Stromal cell of bone marrow (primary cell): ENCODE measurements at places on chromosomes 3 and 15.

GRCh38 chr3:117287602-117288001 lies 578.0 kb downstream of the TUSC7 start:
- no peak for DNase-seq

- DNase-seq: no peak
Observed at GRCh38 chr3:170644711-170645110, 58.8 kb upstream of the SLC7A14 start.

- DNase-seq: no peak
Observed at GRCh38 chr15:52784799-52785671, 5.1 kb downstream of the ONECUT1 start.

DNA sequence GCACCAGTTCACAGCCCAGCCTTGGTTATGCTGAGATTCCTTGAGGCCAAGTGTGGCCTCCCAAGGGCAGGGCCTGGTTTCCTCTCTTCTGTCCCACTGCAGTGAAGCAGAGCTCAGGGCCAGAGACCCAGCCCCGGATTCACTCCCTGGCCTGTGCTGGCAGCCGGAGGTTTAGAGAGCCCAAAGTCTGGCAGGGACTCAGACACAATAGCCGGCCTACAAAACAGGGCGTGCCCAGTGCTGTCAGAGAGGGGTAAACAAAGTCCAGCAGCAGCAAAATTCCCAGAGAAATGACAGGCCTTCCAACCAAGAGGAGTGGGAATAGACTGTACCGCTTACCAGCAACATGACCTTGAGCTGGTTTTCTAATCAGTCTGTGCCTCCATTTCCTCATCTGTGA lies 14.0 kb downstream of the VIPR1 start:
- no peak for DNase-seq

GRCh38 chr3:146625186-146625775 lies 20.1 kb upstream of the PLSCR5 start:
- DNase-seq: peak; percentile 9

GRCh38 chr15:41568350-41569017 lies 9.5 kb downstream of the TYRO3 start:
- DNase-seq: no peak

DNA sequence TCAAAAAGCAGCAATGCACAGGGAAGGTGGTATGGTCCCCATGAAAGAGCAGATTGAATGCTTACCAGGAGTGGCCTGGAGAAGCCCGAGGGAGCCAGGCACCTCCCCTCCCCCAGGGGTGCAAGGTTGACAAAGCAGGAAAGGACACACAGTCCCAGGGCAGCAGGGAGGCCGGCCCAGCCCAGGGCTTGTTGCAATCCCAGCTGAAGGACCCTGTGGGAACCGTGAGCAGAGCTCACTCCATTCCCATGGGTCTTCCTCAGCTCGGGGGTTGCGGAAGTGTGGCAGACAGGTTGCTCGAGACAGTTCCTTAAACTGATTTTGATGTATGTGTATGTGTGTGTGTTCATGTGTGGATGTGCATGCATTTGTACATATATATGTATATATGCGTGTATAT lies 15.8 kb downstream of the UROC1 start:
- no peak for DNase-seq

DNA sequence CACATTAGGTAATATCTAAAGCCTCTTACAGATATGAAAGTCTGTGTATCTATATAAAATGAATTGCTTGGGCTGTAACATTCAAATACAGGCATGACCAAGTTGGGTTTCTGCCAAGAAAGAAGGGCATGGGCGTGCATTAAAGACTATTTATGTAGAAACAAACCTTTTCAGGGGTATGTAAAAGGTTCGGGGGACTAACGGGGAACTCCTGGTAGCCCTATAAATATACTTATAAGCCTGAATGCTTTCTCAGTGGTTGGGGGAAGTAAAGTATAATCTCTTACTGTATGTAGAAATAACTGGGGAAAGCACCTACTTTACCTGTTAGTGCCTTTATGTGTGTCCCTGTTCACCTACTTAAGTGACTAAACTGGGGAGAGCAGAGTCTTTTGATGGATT lies 154.5 kb upstream of the TBL1XR1 start:
- DNase-seq: no peak

- DNase-seq: no peak
Observed at GRCh38 chr3:151789853-151790463, 24.0 kb upstream of the AADAC start.

GRCh38 chr15:64251121-64251520 lies 88.3 kb upstream of the PPIB start:
- DNase-seq: no peak

DNA sequence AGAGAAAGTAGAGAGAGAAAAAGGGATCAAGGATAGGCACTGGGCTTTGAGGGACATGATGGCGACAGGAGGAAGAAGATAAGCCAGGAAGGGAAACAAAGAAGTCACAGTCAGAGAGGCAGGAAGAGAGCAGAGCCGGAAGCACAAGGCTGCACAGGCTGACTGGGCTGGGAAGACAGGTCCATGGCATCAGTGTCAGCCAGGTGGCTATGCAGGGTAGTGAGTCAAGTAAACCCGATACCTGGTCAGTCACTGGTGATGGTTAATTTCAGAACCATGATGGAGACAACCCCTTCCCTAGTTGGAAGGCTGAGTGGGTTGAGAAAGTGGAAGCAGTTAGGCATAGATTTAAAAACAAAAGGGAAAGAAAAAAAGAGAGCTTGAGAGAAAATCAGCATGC lies 203.8 kb downstream of the EPHB1 start:
- DNase-seq: no peak

- DNase-seq: no peak
Observed at GRCh38 chr15:75307778-75308390, 25.2 kb downstream of the GOLGA6D start.

DNA sequence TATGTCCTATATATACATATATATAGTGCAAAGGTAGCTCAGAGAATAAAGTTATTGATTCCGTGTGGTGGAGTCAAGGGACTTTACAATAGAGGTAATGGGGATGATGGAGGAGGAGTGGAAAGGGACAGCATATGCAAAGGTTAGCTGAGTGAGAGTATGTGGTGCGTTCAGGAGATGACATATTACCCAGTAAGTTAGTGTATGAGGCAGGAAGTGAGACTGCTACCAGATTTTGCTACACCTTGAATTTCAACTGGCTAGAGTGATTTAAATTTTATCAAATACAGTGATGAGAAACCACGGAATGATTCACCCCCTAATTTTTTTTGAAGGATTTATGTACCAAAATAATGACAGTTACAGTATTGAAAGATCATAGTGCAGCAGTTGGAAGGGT lies 2.8 kb downstream of the ACTL6A start:
- no peak for DNase-seq

DNA sequence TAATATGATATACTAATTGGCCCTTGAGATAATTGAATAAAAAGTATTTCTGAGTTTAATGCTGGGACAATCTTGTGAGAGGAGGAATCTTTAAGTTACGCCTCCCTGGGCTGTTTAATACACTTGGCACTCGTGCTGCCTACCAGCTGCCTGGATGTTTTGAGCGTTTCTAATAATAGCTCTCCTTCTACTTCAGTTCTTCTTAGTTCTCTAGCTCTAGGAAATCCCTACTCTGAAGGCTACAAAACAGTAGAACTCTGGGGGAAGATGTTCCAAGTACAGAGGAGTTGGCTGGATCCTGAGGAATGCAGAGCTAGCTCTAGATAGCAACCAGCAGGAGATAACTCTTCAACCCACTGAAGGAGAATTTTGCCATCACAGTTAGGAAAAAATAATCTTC lies 3.5 kb downstream of the NAALADL2 start:
- no peak for DNase-seq

DNA sequence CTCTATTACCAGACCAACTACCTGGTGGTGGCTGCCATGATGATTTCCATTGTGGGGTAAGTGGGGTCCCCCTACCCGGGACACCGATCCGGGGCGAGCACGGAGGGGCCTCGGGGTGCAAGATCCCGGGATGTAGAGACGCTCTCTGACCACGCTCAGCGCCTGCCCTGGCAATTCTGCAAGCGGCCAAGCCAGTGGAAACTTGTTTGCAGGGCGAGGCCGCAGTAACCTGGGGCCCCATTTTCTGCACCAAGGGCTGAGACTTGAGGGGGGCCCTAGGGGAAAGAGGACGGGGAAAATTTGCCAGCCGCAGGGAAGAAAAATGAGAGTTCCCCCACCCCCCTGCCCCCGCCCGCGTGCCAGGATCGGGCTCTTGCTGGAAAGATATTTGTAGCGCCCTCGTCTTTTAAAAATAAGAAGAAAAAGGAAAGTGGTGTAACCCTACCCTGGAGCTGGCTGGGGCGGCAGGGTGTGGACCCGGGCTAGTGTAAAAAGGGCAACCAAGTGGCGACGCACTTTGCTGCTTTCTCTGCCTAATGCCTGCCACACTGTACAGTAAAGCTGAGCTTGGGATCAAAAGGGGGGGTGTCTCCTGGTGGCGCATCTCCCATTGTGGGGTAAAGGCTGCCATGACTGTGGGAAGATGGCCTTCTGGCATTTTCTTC lies 563 bp downstream of the ARL6IP5 start:
- DNase-seq: no peak

GRCh38 chr3:159765030-159765859 lies 223.4 kb upstream of the IL12A start:
- peak; percentile 97 for DNase-seq

GRCh38 chr15:66886686-66887273 lies 178.6 kb upstream of the SMAD3 start:
- DNase-seq: no peak

DNA sequence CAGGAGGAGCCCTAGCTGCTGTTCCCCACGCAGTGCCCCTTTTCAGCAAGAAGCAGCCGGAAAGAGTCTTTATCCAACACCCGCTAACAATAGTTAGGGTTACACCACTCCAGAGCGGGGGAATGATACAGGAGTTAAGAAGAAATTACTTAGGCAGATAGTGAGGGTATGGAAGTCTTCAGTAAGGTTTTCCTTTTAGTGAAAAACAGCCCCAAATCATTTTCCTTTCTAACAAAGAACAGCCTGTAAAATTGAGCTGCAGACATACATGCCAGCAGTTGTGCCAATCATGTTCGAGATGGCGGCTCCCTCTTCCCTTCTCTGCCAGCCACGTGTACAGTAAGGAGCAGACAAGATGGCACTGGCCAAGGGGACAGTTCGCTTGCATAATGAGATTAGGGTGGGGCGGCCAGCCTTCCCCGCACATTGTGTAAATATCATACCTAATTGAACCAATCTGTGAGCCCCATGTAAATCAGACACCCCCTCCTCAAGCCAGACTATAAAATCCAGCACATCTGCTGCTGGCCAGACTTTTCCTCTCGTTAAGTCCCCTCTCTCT lies 18.5 kb upstream of the SENP5 start:
- no peak for DNase-seq

DNA sequence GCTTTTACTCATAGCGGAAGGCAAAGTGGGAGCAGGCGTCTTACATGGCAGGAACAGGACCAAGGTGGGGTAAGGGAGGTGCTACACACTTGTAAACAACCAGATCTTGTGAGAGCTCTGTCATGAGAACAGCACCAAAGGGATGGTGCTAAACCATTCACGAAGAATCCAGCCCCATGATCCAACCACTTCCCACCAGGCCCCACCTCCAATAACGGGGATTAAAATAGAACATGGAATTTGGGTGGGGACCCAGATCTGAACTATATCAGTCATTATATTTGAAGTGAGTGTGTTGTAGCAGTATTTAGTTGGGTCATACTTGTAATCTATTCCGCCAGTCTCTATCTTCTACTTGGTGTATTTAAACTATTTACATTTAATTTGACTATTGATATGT lies 190.9 kb downstream of the RPLP1 start:
- DNase-seq: no peak

- no peak for DNase-seq
Observed at GRCh38 chr15:44541282-44541958, 4.5 kb downstream of the EIF3J start.

GRCh38 chr15:46304321-46304720 lies 669.5 kb downstream of the SQOR start:
- DNase-seq: no peak

- DNase-seq: no peak
Observed at GRCh38 chr15:76011627-76012551, at the start of gene NRG4. TSS of gene NRG4 (minus strand) at chr15:76012424. CDS start at chr15:76011230, 1,194 bp downstream.

DNA sequence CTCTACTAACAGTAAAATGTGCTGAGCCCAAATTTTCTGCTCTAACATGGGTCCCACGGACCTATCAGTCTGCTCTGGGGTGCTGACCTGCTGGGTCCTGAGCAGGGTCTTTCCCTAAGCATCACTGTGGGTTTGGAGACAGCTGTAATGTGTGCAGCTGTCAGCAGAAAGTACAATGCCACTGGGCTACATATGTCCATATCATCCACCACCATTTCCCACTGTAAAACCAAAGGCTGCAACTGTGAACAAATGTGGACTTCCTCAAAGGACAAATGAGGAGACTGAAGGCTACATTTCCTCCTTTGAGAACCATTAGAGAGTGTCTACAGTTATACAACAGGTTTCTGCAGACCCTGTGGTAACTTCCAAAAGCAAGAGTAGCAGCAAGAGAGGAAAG lies 33.8 kb upstream of the IP6K2 start:
- no peak for DNase-seq

DNA sequence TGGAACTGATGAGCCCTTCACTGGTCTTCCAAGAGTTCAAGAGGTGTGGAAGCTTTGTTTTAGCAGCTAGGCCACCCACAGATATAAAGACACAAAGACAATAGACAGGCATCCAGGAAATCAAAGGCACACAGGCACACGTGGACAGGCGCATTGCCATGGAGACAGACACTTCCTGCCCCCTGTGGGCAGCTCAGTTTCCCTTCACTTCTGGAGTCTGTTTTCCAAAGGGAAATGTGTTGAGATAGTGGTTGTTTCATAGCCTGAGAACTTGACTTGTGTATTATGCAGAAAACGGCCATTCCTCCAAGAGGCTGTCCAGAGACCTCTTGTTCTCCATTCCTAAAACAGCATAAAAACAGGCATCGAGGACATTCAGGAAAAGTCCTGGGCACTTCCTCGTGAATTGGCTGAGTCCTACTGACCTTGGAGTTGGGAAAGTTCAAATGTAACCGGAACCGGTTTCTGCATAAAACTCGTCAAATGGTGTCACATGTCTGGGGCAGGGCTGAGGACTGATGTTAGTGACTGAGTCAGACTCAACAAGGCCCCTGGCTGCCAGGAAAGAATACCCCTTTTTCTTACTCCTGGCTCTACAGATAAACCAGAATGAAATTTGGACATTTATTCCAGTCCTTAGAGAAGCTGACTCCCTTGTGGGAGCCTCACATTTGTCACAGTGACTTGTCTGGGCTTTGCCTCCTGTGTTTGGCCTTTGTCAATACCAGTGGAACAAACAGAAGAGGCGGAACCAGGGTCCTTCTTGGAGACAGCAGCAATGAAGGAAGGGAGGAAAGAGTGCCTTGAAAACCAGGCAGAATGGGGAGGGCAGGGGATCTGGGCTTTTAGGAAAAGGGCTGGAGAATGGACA lies 1.3 kb downstream of the ALPK3 start:
- peak; percentile 31 for DNase-seq
